ENCODE measurements at places on chromosomes 12 and 14.

GRCh38 chr12:106919910-106920544 lies 35.7 kb upstream of the TMEM263 start:
- no peak for DNase-seq

DNA sequence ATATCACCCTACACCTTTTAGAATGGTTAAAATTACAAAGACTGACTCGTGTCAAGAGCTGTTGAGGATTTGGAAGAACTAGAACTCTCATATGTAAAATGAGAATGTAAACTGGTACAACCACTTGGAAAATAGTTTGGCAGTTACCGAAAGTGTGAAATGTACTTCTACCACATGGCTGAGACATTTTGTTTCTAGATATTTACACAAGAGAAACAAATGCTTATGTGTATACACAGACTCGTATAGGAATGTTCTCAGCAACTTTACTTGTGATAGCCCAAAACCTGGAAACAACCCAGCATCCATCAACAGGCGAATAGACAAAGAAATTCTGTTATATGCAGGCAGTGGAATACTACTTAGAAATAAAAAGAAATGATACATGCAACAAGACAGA lies 103.0 kb downstream of the BRMS1L start:
- DNase-seq: no peak

- DNase-seq: no peak
Observed at GRCh38 chr14:64369201-64369600, 19.0 kb upstream of the MTHFD1 start.

DNA sequence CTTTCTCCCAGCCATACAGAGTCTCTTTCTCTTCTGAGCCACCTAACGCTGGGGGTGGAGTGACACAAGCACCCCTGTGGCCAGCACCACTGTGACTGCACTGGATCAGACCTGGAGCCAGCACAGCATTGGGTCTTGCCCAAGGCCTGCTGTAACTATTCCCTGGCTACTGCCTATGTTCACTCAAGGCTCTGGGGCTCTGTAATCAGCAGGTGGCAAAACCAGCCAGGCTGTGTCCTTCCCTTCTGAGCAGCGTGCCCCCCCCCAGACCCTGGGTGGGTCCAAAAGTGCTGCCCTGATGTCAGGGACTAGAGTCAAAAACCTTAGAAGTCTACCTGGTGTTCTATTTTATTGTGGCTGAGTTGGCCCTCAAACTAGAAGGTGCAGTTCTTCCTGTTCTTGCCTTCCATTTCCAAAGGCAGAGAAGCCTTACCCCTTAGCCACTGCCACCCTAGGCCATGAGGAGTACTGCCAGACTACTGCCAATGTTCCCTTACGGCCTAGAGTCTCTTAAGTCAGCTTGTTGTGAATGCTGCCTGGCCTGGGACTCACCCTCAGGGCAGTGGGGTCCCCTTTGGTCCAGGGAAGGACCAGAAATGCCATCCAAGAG lies 49.9 kb downstream of the PELI2 start:
- DNase-seq: no peak

- DNase-seq: peak; percentile 19
Observed at GRCh38 chr12:94282675-94283074, 134.3 kb downstream of the PLXNC1 start.

DNA sequence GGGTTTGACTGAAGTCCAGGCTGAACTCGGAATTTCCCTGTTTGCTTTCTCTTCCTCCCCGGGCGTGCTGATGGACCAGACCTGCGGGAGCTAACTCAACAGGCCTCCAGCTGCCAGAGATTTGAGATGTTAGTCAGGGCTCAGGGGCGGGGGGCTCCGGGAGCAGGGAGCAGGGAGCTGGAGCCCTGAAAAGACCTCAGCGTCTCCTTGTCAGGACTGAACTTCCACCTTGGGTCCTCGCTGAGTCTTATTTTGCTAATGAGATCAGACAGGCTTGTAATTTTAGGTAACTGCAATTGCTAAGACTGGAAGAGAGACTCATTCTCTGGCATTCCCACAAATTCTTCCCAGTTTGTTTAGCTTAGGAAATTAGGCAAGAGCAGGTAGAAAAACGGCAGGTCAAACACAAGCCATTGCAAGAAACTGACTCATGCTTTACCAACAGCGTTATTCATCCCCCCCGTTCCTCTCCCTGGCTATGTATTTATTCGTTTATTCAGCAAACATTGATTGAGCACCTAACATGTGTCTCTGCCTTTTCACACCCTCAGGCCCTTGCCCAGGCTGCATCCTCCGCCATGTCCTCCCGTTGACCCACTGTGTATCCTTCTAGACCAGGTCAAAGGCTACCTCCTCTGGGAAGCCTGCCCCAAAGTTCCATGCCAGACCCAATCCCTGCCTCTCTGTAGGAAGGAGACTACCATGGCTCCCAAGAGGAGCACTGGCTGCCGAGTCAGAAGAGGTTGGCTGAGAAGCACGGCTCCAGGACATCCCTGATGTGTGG lies 80.4 kb upstream of the DIO3 start:
- DNase-seq: no peak

- DNase-seq: no peak
Observed at GRCh38 chr12:70928071-70928470, 7.5 kb upstream of the PTPRR start.

DNA sequence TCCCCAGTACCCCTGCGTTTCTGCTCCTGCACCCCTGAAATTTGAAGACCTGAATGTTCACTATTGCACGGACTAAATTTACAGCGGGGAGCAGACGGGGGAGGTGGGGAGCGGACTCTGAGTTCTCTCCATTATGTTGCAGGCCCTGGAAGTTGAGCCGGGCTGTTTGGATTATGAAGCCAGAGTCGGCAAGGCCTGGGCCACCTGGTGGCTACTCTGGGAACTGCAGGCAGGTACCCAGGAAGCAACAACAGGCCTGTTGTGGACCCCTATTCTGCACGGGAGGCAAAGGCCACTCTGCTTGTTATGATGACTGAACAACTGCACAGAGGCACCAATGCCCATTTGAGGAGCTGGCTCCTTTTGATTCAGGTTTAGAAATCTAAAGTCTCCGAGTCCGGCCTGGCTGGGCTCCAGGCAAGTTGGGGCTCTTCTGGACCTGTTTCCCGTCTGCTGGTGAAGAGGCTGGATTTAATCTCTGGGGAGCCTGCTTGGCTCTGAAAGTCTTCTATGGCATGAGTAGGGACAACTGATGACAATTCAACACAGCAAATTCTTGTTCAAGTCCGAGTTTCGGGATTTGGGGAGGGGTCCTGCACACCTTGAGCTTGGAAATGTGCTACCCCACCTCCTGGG lies 34.1 kb upstream of the FAM181A start:
- DNase-seq: peak; percentile 27

DNA sequence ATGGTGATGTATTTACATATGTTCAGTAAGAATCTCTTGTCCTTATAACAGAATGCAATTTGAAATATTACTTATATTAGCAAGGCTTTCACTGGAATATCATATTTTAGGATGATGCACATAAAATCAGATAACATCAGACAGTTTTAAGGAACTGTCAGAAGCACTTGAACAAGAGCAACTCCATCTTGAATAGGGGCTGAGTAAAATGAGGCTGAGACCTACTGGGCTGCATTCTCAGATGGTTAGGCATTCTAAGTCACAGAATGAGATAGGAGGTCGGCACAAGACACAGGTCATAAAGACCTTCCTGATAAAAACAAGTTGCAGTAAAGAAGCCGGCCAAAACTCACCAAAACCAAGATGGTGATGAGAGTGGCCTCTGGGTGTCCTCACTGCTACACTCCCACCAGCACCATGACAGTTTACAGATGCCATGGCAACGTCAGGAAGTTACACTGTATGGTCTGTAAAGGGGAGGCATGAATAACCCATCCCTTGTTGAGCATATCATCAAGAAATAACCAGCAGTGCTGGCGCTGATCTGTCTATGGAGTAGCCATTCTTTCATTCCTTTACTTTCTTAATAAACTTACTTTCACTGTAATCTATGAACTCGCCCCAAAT lies 27.6 kb upstream of the ETV6 start:
- peak; percentile 35 for DNase-seq

DNA sequence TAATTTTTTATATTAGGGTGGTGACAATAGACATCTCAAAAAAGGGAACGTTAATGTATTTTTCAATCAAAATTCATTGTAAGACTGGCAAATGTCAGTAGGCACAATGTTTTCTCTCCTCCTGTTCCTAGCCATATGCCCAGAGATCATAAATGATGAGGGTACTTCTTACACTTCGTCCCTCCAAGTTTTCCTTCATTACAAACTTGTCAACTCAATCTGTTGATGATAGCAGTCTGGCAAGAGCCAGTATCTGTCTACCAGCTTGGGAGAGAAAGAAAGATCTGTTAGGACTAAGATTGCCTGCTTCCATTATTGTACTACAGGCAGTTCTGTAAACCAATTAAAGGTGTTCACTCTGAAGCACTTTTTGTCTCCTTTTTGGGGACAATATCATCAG lies 130.9 kb upstream of the DAAM1 start:
- DNase-seq: no peak

GRCh38 chr12:47980197-47980596 lies 16.8 kb downstream of the TMEM106C start:
- no peak for DNase-seq

DNA sequence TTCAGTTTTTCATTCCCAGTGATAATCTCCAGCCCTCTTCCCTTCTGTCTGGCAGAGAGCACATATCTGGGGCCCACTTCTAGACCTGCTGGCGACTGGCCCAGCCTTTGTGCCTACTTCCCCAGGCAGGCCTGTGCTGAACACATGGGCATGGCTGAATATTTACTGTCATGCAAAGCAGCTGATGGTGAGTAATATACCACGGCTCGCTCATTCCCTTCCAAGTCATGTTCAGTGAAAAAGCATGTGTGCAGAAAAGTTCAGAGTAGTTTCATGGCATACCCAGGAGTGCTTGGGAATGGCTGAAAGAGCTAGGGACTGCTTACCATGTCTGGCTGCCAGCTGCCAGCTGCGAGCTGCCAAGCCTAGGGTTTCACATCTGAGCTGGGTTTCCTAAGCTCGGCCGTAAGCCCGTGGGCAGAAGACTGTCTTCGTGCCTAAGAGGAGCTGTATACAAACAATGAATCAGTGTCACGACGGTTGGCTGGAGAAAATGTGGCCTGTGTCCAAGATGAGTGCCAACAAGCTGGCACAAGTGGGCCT lies 179.9 kb upstream of the PELI2 start:
- DNase-seq: no peak

GRCh38 chr12:57242329-57242690 lies 8.7 kb downstream of the STAC3 start:
- no peak for DNase-seq

GRCh38 chr14:54683882-54684794 lies 117.2 kb downstream of the SAMD4A start:
- no peak for DNase-seq

DNA sequence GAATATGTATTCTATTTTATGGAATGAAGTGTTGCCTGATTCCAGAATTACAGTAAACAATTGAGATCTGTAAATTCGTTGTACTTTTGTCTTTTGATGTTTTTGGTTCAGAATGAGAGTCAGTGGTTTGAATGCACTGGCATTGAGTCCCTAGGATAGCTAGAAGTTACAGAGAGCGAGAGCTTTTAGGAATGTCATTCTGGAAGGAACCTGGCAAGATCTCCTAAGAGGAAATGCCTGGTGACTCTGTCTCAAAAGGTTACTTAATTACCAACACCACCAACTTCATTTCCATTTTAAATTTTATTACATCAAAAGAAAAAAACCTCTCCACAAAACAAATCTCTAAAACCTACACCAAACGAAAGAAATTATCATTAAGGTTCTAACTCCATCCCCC lies 6.0 kb upstream of the CEBPE start:
- DNase-seq: no peak

GRCh38 chr14:68124050-68124449 lies 304.5 kb downstream of the RAD51B start:
- no peak for DNase-seq

DNA sequence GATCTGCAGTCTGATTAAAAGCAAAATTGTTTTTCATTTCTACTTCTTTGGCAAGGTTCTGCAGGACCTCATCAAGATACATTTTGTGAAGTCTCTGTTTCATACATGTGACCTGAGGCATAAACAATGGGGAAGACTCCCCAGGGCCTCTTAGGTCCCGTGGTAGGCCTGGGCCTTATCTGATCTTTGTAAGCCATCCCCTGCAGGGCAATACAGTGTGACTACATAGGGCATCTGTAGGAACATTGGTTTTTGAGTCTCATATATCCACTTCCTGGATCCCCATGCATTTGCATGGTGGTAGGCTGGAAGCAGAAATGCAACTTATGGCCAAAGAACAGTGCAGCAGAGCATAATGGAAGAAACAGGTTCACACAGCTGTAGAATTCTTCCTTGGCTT lies 6.0 kb downstream of the FAR2 start:
- no peak for DNase-seq

GRCh38 chr12:67562513-67563287 lies 85.8 kb upstream of the DYRK2 start:
- DNase-seq: no peak

GRCh38 chr12:3667485-3667884 lies 85.4 kb downstream of the CRACR2A start:
- DNase-seq: no peak

DNA sequence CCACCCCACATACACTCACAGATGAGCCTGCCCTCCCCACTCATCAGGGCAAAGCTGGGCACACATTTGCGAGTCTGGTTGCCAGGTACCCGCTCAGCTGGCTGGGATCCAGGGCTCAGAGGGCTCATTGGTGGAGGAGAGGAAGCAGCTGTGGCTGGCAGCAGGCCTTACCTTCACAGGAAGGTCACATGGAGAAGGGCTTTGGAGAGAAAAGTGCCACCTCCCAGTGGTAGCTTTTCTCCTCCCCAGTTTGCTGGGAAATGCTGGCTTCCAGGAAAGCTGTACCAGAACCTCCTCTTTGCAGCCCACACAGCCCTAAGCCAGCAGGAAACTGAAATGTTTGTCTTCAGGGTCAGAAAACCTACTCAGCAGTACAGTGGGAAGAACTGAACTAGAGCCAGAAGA lies 55.6 kb downstream of the LGMN start:
- no peak for DNase-seq

- DNase-seq: no peak
Observed at GRCh38 chr14:101137234-101137633, 233.7 kb upstream of the RTL1 start.

- no peak for DNase-seq
Observed at GRCh38 chr12:122183588-122183940, 641 bp downstream of the LRRC43 start.

DNA sequence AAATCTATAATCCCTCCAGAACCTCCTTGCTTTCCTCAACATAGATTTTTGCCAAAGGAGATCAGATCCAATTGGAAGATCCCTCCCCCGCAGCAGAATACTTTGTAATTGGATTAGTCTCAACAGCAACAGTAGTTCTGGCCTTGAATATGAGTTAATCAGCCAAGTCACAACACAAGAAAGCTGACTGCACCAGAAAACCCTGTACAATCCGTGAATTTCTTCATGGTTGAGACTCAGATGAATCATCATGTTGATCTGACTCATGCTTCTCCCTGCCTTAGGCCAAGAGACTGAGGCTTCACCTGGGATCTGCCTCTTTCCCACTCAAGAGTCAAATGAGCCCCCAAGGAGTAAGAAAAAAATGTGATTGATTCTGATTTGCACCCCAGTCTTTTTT lies 3.0 kb upstream of the METTL17 start:
- no peak for DNase-seq

DNA sequence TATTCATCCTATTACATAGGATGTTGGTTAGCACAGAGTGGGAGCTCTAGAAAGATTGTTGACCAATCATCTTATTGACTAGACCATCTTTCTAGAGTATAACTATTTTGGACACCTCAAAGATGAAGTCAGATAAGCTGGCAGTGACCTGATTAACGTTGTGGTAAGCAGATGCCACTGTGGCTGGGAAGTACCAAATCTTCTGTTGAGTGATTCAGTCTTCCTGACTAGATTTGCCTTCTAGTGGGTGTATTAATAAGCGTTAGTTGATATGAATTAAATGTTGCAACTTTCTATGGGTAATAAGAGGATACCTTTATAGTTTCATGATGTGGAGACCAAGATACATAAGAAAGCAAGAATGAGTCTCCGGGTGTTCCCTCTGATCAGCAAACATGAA lies 51.2 kb upstream of the HELB start:
- DNase-seq: no peak

All from CD4-positive, alpha-beta T cell treated with Interferon gamma for 1 hour (primary cell).